ENCODE measurements at places on chromosomes 7 and 10. TPM values are rescaled to one million over a fixed set of nuclear protein-coding genes. Genes with fewer than 3 reads are reported as not detected.

NRF1 gene
- 6.9 TPM for total RNA-seq

DKK1 gene
- 267 TPM for total RNA-seq

TAS2R16 gene
- total RNA-seq = not detected

HIPK2 gene
- 3.5 TPM for total RNA-seq

TRIM73 gene
- total RNA-seq = not detected

CUL2 gene
- total RNA-seq = 32.6 TPM

MRLN gene
- total RNA-seq = not detected

AQP1 gene
- total RNA-seq = 1.1 TPM

ZPBP gene
- not detected for total RNA-seq

AKR1C4 gene
- not detected for total RNA-seq

HHEX gene
- 3.9 TPM for total RNA-seq

RASA4B gene
- total RNA-seq = 3.2 TPM

SEMA3E gene
- total RNA-seq = 0.35 TPM

UCMA gene
- total RNA-seq = not detected

CC2D2B gene
- not detected for total RNA-seq

All from myometrial cell (primary cell).